ENCODE measurements at places on chromosomes 12 and 14.

DNA sequence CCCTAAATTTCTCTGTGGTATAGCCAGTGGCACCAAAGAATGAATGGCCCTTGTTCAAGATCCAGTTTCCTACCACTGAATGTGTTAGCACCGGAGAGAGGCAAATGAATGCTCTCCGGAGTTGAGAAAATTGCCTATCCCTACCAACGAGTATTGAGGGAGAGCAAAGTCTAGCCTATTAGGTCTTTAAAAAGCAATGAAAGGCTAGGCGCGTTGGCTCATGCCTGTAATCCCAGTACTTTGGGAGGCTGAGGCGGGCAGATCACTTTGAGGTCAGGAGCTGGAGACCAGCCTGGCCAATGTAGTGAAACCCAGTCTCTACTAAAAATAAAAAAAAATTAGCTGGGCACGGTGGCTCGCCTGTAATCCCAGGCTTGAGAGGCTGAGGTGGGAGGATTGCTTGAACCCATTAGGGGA lies 898 bp upstream of the RAB15 start:
- DNase-seq, result peak; percentile 49
- H3K36me3 ChIP-seq, result no peaks in the 10 kb centered on the region
- H3K27me3 ChIP-seq, result no peaks in the 10 kb centered on the region
- no peak overlapping the region for H3K4me3 ChIP-seq

DNA sequence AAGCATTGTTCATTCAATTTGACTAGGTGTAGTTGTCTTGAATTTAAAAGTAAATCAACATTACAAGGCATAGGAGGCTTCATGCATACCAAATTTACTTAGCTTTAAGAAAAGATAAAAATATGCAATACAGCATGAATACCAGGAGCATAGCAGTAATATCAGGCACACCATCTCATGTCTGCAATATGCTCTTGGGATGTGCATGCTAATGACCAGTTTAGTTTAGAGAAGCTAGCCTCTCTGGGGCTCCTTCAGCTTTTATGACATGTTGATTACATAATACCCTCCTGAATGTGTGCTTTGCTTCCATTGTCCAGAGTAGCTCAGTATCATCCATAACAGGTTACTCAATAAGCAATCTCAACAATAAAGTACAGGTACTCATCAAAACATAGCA lies 497.2 kb downstream of the FLRT2 start:
- no peak overlapping the region for H3K27ac ChIP-seq
- DNase-seq, result no peak
- no peaks in the 10 kb centered on the region for H3K36me3 ChIP-seq

GRCh38 chr12:95105540-95105939 lies 32.1 kb upstream of the NR2C1 start:
- H3K4me1 ChIP-seq, result peaks cover 4% of the 10 kb centered on the region
- no peaks in the 10 kb centered on the region for H3K27me3 ChIP-seq
- H3K27ac ChIP-seq, result no peak overlapping the region
- H3K36me3 ChIP-seq, result peaks cover 32% of the 10 kb centered on the region

DNA sequence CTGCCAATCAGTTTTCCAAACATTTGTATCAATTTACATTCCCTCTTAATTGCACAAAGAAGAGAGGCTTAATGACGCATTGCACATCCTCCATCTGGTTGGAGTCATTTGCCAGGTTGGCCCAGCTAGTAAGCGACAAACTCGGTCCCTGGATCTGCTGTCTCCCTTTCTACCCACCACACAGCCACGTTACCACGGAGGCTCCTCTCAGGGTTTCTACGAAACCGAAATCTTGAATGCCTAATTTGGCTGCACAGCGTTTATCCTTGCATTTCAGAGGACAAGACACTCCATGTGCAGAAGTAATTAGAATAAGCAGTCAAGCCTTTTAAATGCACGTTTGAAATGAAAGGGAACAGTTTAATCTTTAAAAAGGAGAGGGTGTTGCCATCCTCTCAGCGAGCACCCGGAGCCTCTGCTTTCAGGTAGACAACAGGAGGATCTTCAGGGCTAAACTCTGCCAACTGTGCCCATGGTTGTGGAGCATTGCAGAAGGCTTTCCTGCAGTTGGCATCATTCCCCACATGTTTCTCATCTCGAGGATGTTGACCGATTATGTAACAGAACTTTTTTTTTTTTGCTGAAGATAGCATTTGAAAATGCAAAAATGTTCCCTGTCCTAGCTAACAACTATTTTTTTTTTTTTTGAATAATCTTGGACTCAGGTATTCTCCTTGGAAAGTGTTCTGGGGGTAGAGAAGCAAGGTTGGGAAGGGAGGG lies 37.8 kb downstream of the SLC24A4 start:
- peaks cover 2% of the 10 kb centered on the region for H3K27me3 ChIP-seq
- no peak overlapping the region for H3K4me3 ChIP-seq
- H3K4me1 ChIP-seq, result no peaks in the 10 kb centered on the region

DNA sequence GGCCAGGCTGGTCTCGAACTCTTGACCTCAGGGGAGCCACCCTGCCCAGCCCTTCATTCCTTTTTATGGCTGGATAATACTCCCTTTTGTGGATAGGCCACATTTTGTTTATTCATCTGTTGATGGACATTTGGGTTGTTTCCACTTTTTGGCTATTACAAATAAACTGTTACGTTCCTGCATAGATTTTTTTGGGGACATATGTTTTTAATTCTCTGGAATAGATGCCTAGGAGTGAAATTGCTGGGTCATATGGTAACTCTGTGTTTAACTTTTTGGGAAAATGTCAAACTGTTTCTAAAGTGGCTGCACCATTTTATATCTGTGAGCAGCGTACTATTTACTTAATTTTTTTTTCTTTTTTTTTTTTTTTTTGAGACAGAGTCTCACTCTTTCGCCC lies 9.8 kb downstream of the KMT5A start:
- peaks cover 68% of the 10 kb centered on the region for H3K36me3 ChIP-seq
- no peak overlapping the region for H3K27ac ChIP-seq
- no peaks in the 10 kb centered on the region for H3K27me3 ChIP-seq
- no peak for DNase-seq
- H3K4me3 ChIP-seq, result no peak overlapping the region

- peaks cover 40% of the 10 kb centered on the region for H3K27me3 ChIP-seq
- DNase-seq, result no peak
- H3K36me3 ChIP-seq, result no peaks in the 10 kb centered on the region
- no peak overlapping the region for H3K4me3 ChIP-seq
Measured at GRCh38 chr14:100592972-100593371, 5.8 kb upstream of the BEGAIN start.

GRCh38 chr14:94269156-94269555 lies 23.9 kb downstream of the SERPINA10 start:
- no peaks in the 10 kb centered on the region for H3K36me3 ChIP-seq
- no peaks in the 10 kb centered on the region for H3K4me1 ChIP-seq
- no peak overlapping the region for H3K27ac ChIP-seq
- no peak overlapping the region for H3K4me3 ChIP-seq
- H3K27me3 ChIP-seq, result no peaks in the 10 kb centered on the region

GRCh38 chr12:121894633-121895032 lies 6.0 kb downstream of the PSMD9 start:
- no peak overlapping the region for H3K27ac ChIP-seq
- H3K36me3 ChIP-seq, result peaks cover 36% of the 10 kb centered on the region
- peak; percentile 46 for DNase-seq
- H3K4me1 ChIP-seq, result peaks cover 38% of the 10 kb centered on the region
- H3K4me3 ChIP-seq, result no peak overlapping the region

DNA sequence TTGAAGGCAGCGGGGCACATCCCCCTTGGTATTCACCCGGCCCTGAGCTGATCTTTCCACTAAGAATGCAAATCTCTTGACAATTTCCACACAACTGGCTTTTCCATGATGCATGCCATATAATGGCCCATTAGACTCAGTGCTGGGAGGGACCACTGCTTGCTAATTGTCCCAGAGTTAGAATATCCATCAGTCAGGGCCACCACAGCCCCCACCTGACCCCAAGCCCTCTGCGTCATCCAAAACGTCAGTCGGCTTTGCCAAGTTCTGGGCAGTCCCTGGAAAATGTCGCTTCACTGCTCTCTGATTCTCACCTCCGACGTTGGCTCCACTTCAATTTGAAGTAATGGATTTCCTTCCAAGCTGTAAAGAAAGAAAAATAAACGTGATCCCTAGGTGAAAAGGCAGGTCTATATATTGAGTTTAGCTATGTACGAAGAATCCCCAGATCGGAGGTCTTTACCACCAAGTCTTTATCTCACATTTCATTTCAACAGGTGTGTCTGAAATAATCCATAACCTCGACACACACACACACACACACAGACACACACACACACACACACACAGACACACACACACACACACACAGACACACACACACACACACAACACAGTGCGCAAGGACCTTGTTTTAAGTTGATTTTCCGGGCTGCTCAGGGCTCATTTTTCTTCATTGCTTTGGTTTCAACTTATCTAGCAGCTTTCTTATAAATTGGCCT lies 165.5 kb upstream of the NOS1 start:
- no peaks in the 10 kb centered on the region for H3K27me3 ChIP-seq
- H3K4me1 ChIP-seq, result peaks cover 3% of the 10 kb centered on the region
- no peak overlapping the region for H3K4me3 ChIP-seq
- no peak for DNase-seq
- no peaks in the 10 kb centered on the region for H3K36me3 ChIP-seq
- H3K27ac ChIP-seq, result no peak overlapping the region

DNA sequence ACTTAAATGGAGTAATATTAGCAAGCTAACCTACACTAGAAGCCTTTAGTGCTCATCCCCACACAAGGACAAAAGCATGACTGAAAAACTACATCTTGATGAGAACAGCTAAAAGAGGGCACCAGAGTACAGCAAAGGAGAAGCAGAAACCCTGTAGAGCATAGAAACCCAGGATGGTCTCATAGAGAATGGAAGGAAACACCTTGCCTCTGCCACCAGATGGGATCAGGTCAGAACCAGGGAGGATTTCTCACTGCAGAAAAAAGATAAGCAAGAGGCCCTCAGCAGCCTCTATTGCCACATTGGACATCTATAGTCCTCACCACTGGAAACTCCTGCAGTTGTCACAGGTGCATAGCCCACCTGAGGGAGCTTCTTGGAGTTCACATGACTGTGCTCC lies 13.6 kb upstream of the ZNF705A start:
- no peak overlapping the region for H3K4me3 ChIP-seq
- no peak overlapping the region for H3K27ac ChIP-seq
- no peak for DNase-seq
- peaks cover 8% of the 10 kb centered on the region for H3K27me3 ChIP-seq
- no peaks in the 10 kb centered on the region for H3K4me1 ChIP-seq

DNA sequence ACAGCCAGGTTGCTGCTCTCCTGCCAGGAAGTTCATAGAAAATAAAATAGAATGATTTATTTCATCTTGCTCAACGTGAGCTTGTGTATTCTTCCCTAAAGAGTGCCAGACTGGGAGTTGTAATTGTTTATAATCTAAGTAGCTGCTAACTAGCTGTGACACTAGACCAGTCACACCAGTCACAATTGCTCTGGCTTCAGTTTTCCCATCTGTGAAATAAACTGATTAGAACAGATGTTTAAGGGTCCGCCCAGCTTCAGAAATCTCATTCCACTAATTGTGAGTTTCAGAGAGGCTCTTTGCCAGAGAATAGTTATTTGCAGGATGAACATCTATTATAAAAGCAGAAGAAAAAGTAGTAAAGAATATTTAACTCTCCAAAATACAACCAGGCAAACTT lies 55.6 kb upstream of the ZDHHC17 start:
- no peaks in the 10 kb centered on the region for H3K4me1 ChIP-seq
- no peaks in the 10 kb centered on the region for H3K36me3 ChIP-seq
- no peak overlapping the region for H3K4me3 ChIP-seq
- no peak overlapping the region for H3K27ac ChIP-seq

GRCh38 chr14:53651096-53651740 lies 305.4 kb downstream of the BMP4 start:
- H3K4me3 ChIP-seq, result no peak overlapping the region
- no peak overlapping the region for H3K27ac ChIP-seq
- no peak for DNase-seq
- H3K4me1 ChIP-seq, result no peaks in the 10 kb centered on the region
- H3K36me3 ChIP-seq, result no peaks in the 10 kb centered on the region
- no peaks in the 10 kb centered on the region for H3K27me3 ChIP-seq

DNA sequence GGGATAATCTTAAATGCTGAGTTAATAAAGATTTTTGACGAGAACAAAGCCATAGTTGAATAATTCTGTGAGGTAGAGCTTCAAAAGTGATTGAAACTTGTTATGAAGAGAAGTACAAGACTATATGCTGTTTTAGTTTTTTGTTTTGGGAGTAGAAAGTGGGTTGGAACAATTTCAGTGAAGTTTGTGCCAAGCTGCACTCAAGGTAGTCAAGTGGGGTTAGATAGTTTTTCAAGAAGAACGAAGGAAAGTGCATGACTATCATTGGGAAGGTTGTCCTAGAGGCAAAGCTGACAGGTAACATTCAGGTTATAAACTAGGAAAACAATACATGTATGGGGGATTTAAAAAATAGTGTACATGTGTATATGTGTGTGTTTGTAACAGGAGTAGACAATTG lies 16.2 kb downstream of the FUT8 start:
- H3K36me3 ChIP-seq, result peaks cover 2% of the 10 kb centered on the region
- DNase-seq, result no peak
- no peak overlapping the region for H3K27ac ChIP-seq
- H3K27me3 ChIP-seq, result no peaks in the 10 kb centered on the region
- no peak overlapping the region for H3K4me3 ChIP-seq

DNA sequence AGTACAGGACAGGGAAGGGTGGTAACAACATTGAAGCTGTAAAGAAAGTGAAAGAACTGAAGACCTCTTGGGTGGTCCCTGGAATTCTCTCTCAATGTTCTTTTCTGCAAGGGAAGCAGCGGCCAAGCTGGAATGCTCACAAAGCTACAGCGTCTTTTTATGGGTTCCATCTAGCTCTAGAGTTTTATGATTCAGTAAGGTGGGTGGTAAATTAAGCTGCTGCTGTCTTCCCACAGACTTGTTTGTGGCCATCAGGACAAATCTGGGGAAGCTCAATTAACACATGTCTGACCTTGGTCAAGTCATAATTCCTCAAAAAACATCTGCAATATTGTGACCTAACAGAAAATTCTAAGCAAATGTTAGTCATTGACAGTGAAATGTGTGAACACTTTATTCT lies 139.1 kb downstream of the MED13L start:
- DNase-seq, result peak; percentile 16
- H3K36me3 ChIP-seq, result no peaks in the 10 kb centered on the region
- H3K27ac ChIP-seq, result no peak overlapping the region
- H3K27me3 ChIP-seq, result no peaks in the 10 kb centered on the region
- peaks cover 1% of the 10 kb centered on the region for H3K4me1 ChIP-seq

GRCh38 chr12:92079054-92079385 lies 66.6 kb downstream of the BTG1 start:
- no peaks in the 10 kb centered on the region for H3K36me3 ChIP-seq
- no peaks in the 10 kb centered on the region for H3K27me3 ChIP-seq
- no peak overlapping the region for H3K4me3 ChIP-seq
- no peak for DNase-seq
- H3K4me1 ChIP-seq, result peaks cover 13% of the 10 kb centered on the region

GRCh38 chr14:77253333-77254190 lies 17.4 kb downstream of the NGB start:
- H3K27ac ChIP-seq, result no peak overlapping the region
- H3K4me3 ChIP-seq, result no peak overlapping the region
- no peak for DNase-seq
- H3K27me3 ChIP-seq, result no peaks in the 10 kb centered on the region

DNA sequence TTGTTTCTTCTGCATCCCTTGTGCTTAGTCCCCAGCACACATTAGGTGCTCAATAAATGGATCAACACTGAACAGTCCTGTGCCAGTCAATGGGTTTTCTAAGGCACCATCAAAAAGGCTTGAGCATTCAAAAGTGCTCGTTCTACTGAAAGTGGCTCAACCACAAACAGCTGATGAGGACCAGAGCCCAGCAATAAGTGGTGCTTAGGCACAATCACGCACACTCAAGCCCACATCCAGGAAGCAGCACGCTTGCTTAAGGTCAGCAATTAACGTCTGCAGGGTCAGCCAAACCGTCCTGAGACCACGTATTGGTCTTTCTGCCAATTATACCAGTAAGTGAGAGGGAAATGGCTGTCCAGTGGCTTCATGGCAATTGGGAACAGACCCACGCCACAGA lies 56.5 kb downstream of the PRIMA1 start:
- no peaks in the 10 kb centered on the region for H3K36me3 ChIP-seq
- H3K4me1 ChIP-seq, result no peaks in the 10 kb centered on the region
- no peak overlapping the region for H3K27ac ChIP-seq
- no peak for DNase-seq
- no peak overlapping the region for H3K4me3 ChIP-seq
